ENCODE measurements at places on chromosomes 5 and 9.

- DNase-seq: no peak
These were observed 4.9 kb downstream of the NEK6 start for GRCh38 chr9:124262649-124262972.

GRCh38 chr9:109258481-109259302 lies 62.2 kb downstream of the EPB41L4B start:
- no peak for DNase-seq

GRCh38 chr5:59065554-59065953 lies 482.7 kb downstream of the RAB3C start:
- peak; percentile 66 for DNase-seq

- no peak for DNase-seq
These were observed 33.2 kb upstream of the SLC6A3 start for GRCh38 chr5:1478271-1479035.
